Heart right ventricle (tissue), 16 donors: ENCODE measurements at places on chromosomes 7 and 10. TPM values are rescaled to one million over a fixed set of nuclear protein-coding genes. Genes with fewer than 3 reads are reported as not detected.

DNA sequence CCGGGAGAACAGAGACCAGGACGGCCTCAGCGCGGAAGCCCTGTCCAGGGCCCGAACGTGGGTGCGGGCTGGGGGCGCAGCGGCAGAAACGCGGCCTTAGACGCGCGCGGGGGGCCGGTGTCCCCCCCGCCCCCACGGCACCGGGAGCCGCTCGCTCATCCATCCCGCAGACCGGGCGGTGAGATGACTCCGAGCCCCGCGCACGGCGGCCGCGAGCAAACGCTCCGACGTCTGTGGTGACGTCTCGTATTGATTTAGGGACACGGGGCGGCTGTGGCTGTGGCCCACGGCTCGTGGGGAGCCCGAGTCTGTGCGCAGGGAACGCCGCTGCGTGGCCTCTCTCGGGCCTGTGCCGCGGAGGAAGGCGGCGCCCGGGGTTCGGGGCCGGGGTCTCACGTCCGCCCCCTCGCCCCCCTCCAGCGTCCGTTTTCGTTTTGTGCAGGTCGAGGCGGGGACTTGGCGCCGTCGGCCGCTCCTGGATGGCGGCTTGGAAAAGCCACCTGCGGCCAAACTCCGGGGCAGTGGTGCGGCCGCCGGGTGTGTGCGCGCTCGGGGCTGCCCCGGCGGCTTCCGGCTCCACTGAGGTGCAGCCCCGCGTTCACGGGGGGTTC lies 1.0 kb upstream of the NKX6-2 start:
- no peak for DNase-seq

- no peak for DNase-seq
Observed at GRCh38 chr7:101985903-101986734, 168.7 kb downstream of the CUX1 start.

DNA sequence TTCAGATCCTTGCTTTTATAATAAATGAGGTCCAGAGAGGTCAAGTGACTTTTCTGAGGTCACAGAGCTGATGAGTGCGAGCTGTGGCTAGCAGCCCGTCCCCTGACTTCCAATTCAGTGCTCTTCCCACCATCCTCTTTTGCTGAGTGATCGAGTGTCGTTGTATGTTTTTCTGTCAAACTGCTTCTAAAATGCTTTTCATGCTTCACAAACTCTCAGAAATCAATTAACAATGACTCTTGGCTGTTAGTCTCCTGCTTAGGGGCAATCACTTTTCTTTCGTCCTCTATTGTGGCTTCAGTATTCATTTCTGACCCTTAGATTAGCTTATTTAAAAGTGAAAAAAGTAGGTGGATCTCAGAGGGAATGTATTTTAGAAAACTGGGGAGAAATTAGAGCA lies 423.7 kb downstream of the DPP6 start:
- DNase-seq = no peak

DNA sequence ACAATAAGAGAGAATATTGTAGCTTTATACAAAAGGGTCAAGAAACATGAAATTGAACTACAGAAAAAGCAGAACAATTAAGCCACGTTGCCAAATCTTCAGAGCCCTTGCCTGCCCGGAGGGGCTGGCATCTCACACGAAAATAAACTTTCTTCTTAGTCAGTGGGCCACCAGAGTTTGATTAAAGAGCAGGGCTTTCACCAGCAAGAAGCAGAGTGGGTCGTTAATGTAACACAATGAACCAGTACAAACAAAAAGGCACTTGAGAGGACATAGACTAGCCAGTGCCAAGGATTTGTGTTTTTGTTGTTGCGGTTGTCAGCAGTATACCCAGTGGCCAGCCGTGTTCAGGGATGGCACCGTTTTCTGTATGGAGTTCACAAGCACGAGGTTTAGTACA lies 155.4 kb downstream of the NRP1 start:
- no peak for DNase-seq

DNA sequence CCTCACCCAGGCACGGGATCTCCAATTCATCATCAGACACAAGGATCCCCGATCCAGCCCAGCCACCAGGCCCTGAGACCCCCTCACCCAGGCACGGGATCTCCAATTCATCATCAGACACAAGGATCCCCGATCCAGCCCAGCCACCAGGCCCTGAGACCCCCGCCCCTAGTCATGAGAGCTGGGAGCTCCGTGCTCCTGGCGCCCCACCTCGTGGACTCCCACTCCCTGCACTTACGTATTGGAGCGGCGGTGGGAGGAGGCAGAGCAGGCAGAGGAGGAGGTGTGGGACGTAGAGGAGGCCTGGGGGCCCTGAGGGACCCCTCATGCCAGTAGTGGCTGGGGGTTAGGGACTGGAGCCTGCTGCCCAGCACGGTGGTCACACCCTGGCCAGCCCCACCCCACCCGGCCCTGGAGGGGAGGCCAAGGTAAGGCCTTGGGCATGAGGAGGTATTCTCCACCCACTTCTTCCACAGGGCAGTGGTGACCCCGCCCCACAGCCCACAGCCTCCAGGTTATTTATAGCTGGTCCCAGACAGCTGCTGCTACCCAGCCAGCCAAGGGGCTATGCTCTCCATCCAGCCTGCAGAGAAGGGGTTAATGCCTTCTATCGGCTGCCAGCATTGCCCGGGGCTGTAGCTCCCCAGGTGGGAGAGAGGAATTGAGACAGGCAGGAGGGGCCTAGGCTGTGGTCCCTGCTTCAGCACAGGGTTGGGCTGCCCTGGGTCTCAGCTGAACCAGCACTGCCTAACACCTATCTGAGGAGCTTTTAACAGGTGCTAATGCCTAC lies 17.6 kb upstream of the CRHR2 start:
- DNase-seq = no peak

CCL24 gene
- 0.13 TPM for polyA plus RNA-seq

GRCh38 chr10:50554995-50555568 lies 68.7 kb downstream of the SGMS1 start:
- no peak for DNase-seq

- no peak for DNase-seq
Observed at GRCh38 chr10:110323503-110323902, 18.8 kb upstream of the SMNDC1 start.

TAS2R41 gene
- not detected for polyA plus RNA-seq

HMX3 gene
- polyA plus RNA-seq = not detected

- no peak for DNase-seq
Observed at GRCh38 chr7:36430881-36431280, 41.2 kb downstream of the ANLN start.

C10orf53 gene
- not detected for polyA plus RNA-seq

- no peak for DNase-seq
Observed at GRCh38 chr7:134034652-134035051, 92.5 kb upstream of the LRGUK start.

GRCh38 chr7:117807676-117808075 lies 65.6 kb downstream of the CTTNBP2 start:
- no peak for DNase-seq

- no peak for DNase-seq
Observed at GRCh38 chr10:88149906-88150305, 286.5 kb downstream of the PTEN start.

AFAP1L2 gene
- polyA plus RNA-seq = 3.6 TPM

NPSR1 gene
- not detected for polyA plus RNA-seq

GRCh38 chr7:38977685-38978084 lies at the start of gene POU6F2:
POU6F2 (plus strand) TSS chr7:38977909; CDS start chr7:38977954, 45 bp downstream.
- no peak for DNase-seq

GRCh38 chr10:82161264-82161663 lies 286.3 kb downstream of the NRG3 start:
- no peak for DNase-seq

DNA sequence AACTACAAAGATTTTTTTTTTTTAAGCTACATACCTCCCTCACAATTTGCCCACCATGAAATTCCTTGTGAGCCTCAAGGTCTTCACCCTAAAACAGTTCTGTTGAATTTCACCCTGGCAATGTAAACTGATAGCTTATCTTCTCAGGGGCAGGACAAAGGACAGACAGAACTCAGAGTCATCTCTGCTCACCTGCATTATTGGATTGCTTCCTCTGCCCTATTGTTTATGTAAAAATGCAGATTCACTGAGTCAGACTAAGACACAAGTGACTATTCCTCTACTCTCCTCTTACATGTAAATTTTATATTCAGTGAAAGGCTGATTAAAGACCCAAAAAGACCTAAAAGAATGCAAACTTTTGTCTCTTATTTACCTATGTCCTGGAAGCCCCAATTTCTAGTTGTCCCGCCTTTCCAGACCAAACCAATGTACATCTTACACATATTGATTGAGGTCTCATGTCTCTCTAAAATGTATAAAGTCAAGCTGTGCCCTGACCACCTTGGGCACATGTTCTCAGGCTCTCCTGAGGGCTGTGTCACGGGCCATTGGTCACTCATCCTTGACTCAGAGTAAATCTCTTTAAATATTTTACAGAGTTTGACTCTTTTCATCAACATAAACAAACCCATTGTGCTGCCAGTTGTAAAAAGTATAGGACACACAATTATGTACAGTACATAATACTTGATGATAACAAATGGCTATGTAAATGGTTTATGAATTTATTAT lies 440.2 kb downstream of the HTR7 start:
- DNase-seq = no peak

DNA sequence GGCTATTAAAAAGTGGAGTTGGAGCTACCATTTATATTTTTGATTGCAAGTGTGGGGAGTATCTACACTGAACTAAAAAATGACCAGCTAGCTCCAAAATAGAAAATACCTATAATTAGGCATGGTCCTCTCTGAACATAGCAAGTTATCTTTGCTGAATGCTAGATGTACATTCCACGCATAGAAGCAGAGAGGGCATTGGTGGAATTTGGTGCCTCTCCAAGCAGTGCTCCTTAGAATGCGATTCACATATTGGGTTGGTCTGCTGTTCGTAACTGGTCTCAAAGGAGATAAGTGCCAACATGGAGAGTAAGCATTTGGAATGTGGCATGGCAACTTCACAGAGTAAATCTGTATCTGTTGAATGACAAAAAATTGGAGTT lies 196.2 kb downstream of the PTN start:
- no peak for DNase-seq

GRCh38 chr7:94174956-94175355 lies 170.8 kb upstream of the BET1 start:
- no peak for DNase-seq

- DNase-seq = no peak
Observed at GRCh38 chr10:71842422-71842821, 8.6 kb downstream of the PSAP start.

DNA sequence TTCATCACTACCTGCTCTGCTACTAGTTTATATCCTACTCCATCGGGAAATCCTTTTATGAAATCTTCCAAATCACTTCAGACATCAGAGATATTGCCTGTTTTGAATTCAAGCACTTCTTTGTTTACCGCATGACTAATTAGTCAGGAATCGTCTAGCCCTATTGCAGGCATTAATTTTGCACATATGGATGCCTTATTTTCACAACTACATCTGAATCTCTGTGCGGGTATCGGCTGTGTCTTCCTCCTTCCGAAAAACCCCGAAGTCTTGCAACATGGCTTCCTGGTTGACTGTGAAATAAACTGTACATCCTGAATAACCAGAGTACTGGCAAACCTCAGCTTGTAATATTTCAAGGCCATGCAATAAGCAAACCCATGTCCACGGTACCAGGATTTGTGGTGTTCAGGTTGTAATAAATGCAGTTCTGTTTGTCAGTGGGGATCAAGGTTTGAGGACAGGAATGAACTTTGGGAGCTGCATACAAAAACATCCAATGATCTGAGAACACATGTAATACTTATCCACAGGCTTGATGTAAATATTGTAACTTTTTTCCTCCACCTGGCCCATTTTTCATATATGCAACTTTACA lies 642.1 kb downstream of the PARD3 start:
- DNase-seq = no peak

PDE1C gene
- polyA plus RNA-seq = 67.7 TPM

MOSPD3 gene
- polyA plus RNA-seq = 11.2 TPM

- DNase-seq = no peak
Observed at GRCh38 chr7:65749518-65749917, 123.4 kb upstream of the VKORC1L1 start.

NAPEPLD gene
- 3.2 TPM for polyA plus RNA-seq

LEP gene
- 0.73 TPM for polyA plus RNA-seq

GRCh38 chr10:19683960-19684359 lies 132.3 kb upstream of the PLXDC2 start:
- DNase-seq = no peak

SLC18A2 gene
- polyA plus RNA-seq = 0.12 TPM

DNA sequence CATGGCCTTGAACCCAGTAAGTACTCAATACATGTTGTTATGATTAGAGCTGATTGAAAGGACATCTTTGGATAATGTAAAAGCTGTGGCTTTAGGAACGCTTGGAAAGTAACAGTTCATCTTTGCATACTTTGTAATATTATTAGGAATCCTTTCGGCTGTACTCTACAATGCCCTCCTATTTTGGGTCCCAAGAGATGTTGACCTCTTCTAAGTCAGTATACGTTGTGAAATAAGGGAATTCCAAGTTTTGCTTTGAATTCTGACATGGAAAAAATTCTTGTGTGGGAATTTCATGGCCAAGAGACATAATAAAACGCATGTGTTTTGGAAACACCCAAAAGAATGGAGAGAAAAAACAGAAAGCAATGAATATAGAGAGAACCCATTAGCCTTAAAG lies 7.7 kb downstream of the AGR3 start:
- no peak for DNase-seq

- DNase-seq = no peak
Observed at GRCh38 chr7:40009301-40009700, 59.2 kb downstream of the CDK13 start.

PDGFA gene
- polyA plus RNA-seq = 14.3 TPM

DNA sequence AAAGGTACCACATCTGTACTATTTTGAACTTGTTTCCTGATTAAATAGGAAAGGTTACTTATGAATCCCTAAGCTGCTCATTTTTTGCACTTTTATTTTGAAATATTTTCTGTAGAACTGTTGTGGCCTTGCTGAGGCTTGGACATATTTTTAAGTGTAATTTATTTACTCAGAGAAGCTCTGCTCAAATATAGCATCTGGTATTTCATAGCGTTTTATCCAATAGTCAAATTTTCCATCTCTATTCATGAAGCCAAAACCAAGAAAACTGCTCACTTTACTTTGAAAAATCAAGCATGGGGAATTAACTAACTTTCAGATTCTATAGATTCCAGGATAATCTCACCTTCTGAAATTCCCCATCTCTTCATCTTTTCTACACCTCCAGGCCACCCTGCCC lies 6.6 kb upstream of the FAM3C start:
- DNase-seq = no peak

FZD1 gene
- 5.7 TPM for polyA plus RNA-seq

DNA sequence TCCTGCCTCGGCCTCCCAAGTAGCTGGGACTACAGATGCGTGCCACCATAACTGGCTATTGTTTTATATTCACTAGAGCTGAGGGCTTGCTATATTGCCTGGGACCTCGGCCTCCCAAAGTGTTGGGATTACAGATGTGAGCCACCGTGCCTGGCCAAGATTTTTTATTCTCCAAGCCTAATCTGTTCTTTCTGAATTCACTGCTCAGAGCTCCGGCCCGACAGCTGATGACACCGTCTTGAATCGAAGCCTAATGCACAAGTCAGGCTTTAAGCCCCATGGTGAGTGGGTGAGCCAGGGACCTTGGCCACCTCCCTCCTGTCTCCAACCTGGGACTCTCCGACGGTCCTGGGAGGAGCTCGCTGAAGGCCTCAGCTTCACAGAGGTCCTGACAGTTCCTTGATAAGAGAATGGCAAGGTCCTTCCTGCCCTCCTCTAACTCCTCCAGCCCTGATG lies 338.9 kb downstream of the WDR37 start:
- DNase-seq = no peak

GRCh38 chr7:24381894-24382505 lies 98.0 kb downstream of the NPY start:
- DNase-seq = no peak

- DNase-seq = peak; percentile 75
Observed at GRCh38 chr10:70558871-70559810, 43.4 kb downstream of the PRF1 start.

GPR146 gene
- polyA plus RNA-seq = 28.7 TPM
